CD4-positive, alpha-beta T cell treated with Interferon alpha-2 for 1 hour (primary cell): ENCODE measurements at places on chromosomes 2 and 18.
A peak's percentile ranks its signal among the peaks of the same experiment; 100 is the strongest.

GRCh38 chr2:154924531-154924930 lies 226.0 kb downstream of the KCNJ3 start:
- no peak for DNase-seq

DNA sequence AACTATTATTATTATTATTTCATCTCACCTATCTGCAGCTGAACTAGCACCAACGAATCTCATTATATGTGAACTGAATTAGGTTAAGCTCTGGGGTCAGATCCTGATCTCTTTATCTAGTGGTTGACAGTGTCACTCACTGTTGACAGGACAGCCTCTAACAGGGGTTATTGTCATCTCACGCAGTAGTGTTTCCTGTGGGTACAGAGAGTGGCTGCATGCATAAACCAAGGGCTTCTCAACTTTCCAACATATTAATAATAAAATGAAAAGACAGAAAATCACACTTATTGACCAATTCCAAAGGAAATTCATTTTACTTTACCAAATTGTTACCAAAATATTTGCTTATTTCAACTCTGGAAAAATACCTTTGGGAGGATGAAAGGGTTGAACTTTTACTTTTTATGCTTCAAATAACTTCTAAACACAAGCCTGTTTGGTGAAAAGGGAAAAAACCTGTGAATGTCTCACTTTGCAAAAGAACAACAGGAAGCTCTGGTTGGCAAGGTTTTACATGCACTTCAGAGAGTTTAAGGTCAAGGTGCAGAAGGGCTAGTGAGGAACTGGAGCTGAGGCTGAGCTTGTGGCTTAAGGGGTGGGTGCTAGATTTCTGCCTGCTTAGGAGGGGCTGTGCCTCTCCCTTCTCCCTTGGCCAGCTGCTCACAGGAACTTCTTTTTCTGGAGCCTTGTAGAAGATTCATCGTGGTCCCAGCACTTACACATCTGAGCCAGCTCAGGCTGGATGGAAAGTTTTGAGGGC lies 72.6 kb downstream of the CTAGE1 start:
- DNase-seq, result peak; percentile 55

GRCh38 chr2:208511573-208511972 lies 105.0 kb downstream of the PTH2R start:
- no peak for DNase-seq

- DNase-seq, result no peak
Measured at GRCh38 chr2:187529977-187530721, 24.1 kb downstream of the TFPI start.

- DNase-seq, result no peak
Measured at GRCh38 chr2:42651057-42651456, 82.6 kb downstream of the MTA3 start.
